ENCODE measurements at places on chromosomes 6 and 20. TPM values are rescaled to one million over a fixed set of nuclear protein-coding genes. Genes with fewer than 3 reads are reported as not detected.
A peak's percentile ranks its signal among the peaks of the same experiment; 100 is the strongest.

Gene MED23
- 13.3 TPM for total RNA-seq

Gene MYMX
- total RNA-seq: not detected

Gene FAM83B
- total RNA-seq: not detected

Gene PROKR2
- total RNA-seq: not detected

Gene NKAIN2
- not detected for total RNA-seq

Gene RAE1
- total RNA-seq: 53.3 TPM

Gene ATXN1
- total RNA-seq: 10.3 TPM

Gene HLA-DOB
- 0.13 TPM for total RNA-seq

Gene RBBP8NL
- total RNA-seq: not detected

Gene SLC17A3
- total RNA-seq: not detected

Gene KIF25
- not detected for total RNA-seq

Gene FRMD1
- total RNA-seq: not detected

Gene FGD2
- not detected for total RNA-seq

Gene PRICKLE4
- total RNA-seq: 0.39 TPM

Gene RAMACL
- total RNA-seq: 0.19 TPM

Gene VWA7
- total RNA-seq: 0.77 TPM

Gene ADGRB3
- total RNA-seq: 0.24 TPM

Gene PEDS1
- 29.2 TPM for total RNA-seq

GRCh38 chr6:69489970-69490369 is 306.8 kb downstream of the LMBRD1 start:
- no peak for DNase-seq

DNA sequence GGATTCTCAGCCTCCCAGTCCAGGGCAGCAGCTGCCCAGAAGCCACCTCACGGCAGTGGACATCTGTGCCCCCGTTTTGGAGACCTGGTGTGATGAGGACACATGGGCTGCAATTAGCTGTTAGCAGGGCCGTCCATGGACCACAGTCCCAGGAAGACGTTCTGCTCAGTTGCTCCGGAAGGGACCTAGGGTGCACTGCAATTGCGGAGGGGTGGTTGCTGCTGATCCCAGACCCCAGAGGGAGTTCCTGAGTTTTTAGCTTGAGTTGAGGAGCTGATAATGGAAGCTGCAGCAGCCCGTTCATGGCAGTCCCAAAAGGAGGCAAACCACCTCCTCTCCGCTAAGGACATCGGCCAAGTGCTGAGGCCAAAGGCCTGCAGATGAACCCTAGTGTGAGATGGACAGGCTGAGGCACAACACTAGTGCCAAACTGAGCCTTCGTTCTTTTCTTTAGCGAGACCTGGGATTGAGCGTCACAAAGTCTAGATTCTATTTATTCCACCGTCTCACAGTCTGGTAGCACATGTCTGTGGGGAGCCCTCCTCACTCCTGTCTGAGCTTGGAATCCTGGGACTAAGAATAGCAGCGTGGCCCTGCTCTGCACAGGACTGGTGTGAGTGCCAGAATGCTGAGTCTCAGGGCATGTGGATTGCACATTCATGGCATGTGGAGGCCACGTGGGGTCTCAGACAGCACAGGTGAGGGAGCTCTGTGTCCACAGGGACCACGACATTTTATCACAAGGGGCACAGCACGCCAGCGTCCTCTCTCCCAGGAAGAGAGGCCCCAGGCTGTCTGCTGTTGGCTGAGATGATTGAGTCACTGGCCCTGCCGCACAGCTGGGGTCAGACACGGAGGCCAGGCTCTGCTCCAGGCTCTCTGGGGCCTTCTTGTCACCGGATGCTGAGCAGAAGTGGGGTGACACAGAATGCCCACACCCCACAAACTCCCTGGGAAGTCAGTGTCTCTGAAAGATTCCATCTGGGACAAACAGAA is 113.4 kb downstream of the PSMB1 start:
- DNase-seq: no peak

DNA sequence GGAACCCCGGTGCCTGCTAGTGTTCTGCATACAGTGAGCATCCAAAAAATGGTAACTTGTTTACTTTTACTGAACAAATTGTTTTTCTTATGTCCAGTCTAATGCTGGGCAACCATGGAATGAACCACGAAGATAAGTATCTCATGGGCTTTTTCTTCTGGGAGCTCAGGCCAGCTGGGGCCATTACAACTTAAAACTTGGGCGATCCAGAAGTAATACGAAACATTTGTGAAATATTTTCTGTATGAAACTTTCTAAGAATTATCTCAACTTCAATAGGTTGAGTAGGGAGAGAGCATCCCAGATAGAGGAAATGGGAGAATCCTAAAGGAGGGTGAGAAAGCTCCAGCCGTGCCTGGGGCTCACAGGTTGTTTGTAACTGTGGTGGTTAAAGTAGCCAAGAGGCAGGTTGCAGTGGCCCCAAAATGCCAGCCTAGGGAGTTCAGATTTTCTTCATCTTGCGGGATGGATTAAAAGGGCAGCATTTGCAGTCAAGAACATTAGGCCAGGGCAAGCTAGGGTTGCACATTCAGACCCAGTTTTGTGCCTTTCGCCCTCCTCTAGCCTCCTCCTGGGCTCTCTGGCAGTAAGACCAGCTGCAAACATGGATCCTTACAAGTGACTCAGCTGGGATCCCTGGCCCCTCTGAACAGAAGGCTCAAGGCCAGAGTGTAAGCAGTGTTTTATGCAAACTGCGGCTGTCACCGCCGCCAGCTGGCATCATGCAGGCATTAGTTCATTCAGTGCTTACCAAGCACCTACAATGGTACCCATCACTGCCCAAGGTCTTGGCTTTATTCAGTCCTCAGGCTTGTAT is 41.5 kb downstream of the ELMO2 start:
- DNase-seq: no peak

DNA sequence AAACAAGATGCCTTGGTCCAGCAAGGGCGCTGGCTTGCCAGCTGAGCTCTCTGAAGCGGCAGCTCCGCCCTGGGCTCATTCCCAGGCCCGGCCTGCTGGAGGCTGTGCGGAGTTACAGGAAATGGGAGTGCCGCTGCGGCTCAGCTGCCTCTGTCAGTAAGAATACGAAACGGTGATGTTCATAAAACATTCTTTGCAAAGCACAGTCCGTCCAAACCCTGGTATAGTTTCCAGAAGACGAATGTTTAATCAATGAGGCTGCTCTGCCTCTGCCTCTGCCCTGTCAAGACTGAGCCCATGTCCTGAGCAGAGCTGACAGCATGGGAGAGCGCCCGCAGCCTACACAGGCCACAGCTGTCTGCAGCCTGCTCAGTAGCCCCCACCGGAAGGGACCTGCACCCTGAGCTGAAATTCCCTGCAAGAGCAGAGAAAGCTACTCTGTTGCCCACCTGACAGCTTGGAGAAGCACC is 153.3 kb upstream of the SNX9 start:
- DNase-seq: peak; percentile 66

DNA sequence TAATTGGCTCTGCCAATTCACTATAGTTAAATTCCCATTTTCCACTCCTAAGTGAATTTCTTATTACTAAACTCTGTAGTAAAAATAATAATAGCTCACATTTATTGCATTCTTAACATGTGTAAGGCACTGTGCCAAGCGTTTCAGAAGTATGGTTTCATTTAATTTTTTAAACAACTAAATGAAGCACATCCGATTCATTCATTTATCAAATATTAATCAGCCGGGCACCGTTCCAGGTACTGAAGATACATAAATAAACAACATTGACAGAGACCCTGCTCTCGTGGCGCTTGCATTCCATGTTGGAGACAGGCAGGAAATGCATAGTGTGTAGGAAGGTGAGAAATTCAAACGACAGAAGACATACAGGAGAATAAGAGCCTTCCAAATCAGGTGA is 423.2 kb upstream of the JARID2 start:
- no peak for DNase-seq

GRCh38 chr20:63627129-63627750 is 339 bp upstream of the GMEB2 start:
- peak; percentile 88 for DNase-seq

DNA sequence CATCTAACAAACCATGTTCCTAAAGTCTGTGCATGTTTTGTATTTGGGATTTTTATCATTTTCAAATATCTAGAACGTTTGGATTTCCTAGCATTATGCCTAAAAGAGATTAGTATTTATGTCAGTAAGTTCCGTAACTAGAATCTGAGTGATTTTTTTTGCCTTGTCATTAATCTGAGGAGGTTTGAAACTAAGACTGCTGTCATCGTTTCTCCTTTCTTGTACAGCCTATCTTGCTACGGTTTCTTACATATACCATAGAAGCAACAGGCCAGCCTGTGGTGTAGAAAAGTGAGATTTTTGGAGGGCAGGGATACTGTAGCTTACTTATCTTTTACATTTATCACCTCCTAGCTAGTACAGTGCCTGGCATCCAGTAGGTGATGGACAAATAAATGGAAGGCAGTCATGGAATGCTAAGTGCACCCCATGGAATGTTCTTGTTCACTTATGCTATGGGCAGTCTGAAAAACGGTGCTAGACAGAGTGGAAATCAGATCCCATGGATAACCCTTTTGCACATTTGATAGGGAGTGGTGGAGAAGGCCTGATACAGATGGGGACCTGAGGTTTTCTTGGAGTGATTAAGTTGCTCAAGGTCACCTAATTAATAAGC is 93.9 kb downstream of the ARID1B start:
- no peak for DNase-seq

- no peak for DNase-seq
Observed at GRCh38 chr6:128364766-128365519, 155.5 kb downstream of the PTPRK start.

DNA sequence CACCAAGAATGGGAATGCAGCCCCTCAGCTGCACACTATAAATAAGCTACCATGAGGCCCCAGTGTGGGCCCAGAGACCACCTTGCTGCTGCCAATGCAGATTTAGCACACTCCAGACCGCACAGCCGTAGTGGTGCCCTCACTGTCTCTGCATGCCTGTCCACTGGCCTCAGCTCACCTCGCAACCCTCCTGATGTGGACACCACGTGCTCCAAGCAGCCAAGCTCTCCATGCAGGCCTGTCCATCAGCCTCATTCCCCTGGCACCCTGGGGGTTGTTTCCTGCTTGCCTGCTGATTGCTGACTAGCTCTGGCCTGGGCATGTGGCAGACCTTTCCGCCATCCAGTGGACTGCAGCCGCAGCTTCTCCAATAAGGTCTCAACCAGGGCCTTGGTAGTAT is 36.2 kb downstream of the ZBTB9 start:
- DNase-seq: no peak

- DNase-seq: no peak
Observed at GRCh38 chr20:44428174-44429016, 47.3 kb upstream of the TTPAL start.

- no peak for DNase-seq
Observed at GRCh38 chr20:61584851-61585250, 332.8 kb downstream of the CDH4 start.

- no peak for DNase-seq
Observed at GRCh38 chr6:159212028-159212427, 42.8 kb downstream of the FNDC1 start.

- no peak for DNase-seq
Observed at GRCh38 chr20:2837221-2837960, 3.1 kb downstream of the PCED1A start.

DNA sequence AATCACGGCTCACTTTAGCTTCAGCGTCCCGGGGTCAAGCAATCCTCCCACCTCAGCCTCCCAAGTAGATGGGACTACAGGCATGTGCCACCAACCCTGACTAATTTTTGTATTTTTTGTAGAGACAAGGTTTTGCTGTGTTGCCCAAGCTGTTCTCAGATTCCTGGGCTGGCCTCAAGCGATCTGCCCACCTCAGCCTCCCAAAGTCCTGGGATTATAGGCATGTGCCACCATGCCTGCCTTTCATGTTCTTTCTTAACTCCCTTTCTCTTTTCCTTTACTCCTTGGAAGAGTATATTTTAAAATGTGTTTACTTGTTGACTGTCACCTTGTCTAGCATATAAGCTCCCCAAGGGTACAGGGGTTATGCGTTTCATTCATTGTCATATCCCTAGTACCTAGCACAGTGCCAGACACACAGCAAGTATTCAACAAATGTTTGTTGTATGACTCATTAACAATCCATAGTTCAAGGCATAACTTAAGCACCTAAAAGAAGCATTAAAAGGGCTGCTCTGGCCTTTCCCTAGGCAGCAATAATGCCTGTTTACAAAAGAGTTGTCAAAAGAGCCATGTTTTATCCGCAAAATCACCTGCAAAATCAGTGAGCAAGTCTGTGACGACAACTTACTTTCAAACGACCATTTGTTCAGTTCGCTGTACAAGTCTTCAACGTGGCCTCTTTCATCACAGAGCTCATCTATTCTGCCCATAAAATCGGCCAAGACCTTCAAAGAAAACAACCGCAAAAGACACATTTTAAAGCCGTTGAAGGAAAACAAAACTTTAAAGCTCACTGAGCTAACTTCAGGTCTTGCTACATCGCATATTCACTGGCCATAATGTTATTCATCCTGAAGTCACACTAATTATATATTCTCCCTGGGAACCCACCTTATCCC is 4.6 kb downstream of the CYP24A1 start:
- peak; percentile 25 for DNase-seq

DNA sequence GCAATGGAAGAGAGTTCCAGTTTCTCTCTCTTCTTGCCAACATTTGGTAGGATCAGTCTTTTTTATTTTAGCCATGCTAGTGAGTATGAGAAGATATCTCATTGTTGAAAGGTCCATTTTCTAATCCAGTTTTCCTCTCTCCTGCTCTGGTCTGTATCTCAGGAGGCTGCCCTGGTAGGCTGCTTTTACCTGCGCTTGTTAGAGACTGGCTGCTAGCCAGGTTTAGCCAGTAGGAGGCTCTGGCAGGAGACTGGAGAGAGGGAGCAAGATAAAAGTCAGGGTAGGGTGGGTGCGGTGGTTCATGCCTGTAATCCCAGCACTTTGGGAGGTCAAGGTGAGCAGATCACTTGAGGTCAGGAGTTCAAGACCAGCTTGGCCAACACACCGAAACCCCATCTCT is 68.6 kb upstream of the FOXP4 start:
- DNase-seq: no peak

GRCh38 chr6:158009114-158009891 is 27.6 kb downstream of the SYNJ2 start:
- DNase-seq: no peak

GRCh38 chr6:156794546-156795354 is 17.6 kb downstream of the ARID1B start:
- no peak for DNase-seq

GRCh38 chr20:62423326-62423706 is 4.0 kb downstream of the RBBP8NL start:
- no peak for DNase-seq

DNA sequence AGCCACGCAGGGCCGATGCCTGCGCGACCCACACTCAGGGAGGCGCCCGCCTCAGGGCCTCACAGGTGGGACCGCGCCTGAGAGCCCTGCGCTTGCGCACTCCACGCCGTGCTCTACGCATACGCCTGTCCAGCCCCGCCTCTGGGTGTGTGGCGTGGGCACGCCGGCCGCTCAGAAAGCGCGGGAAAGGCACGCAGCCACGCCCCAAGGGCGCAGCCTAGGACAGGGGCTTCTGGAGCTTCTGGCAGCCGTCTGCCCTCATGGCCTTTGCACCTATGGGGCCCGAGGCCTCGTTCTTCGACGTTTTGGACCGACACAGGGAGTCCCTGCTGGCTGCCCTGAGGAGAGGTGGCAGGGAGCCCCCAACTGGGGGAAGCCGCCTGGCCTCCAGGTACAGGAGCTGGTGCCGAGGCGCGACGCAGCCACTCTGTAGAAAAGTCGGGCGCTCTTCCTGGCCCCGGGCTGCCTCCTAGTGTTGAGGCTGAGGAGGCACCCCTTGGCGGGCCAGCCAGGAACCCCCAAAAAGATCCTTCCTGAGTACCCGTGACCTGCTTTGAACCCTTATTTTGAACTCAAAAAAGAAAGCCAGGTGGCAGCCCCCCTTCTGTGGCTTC is at the start of gene SPO11:
Gene SPO11, plus strand, starts transcription at position 196 of the 614 bp plus-strand sequence. Its CDS starts 65 bp downstream, at position 261.
- DNase-seq: no peak
